Stimulated activated CD4-positive, alpha-beta T cell treated with anti-CD3 and anti-CD28 coated beads, Interleukin-1b, Interleukin-23, amount 100 ng/mL, for 1 hour (primary cell): ENCODE measurements at places on chromosomes 3 and 15.

- DNase-seq = peak; percentile 20
These were observed 10.2 kb downstream of the SNRK start for GRCh38 chr3:43296565-43296964.

DNA sequence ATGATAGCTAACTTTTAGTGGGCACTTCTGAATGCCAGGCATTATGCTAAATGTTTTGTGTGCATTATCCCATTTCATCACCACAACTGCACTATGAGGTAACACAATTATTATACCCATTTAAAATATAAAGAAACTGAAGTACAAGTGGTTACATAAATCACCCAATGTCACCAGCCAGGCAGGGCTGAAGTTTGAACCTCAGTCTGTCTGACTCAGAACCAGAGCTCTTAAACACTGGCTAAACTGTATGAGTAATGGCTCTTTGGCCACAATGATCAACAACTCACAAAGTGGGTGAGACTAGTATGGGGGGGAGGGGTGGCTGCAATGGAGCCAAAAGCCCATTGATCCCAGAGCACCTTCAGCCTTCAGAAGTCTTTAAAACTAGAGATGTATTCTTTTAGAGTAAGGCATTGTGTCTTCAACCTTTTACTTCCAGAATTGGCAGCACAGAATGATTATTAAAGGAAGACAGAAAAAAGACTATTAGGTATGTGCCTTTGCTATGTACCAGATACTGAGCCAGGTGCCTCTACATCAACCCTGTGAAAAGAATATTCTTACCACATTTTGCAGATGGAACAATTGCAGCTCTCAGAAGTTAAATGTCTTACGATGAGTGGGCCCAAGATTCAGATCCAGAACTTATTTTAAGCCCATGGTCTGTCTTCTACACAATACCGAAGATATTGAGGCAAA lies 166.9 kb downstream of the UACA start:
- no peak for DNase-seq

GRCh38 chr3:52243791-52244628 lies 1.5 kb upstream of the PPM1M start:
- DNase-seq = no peak

DNA sequence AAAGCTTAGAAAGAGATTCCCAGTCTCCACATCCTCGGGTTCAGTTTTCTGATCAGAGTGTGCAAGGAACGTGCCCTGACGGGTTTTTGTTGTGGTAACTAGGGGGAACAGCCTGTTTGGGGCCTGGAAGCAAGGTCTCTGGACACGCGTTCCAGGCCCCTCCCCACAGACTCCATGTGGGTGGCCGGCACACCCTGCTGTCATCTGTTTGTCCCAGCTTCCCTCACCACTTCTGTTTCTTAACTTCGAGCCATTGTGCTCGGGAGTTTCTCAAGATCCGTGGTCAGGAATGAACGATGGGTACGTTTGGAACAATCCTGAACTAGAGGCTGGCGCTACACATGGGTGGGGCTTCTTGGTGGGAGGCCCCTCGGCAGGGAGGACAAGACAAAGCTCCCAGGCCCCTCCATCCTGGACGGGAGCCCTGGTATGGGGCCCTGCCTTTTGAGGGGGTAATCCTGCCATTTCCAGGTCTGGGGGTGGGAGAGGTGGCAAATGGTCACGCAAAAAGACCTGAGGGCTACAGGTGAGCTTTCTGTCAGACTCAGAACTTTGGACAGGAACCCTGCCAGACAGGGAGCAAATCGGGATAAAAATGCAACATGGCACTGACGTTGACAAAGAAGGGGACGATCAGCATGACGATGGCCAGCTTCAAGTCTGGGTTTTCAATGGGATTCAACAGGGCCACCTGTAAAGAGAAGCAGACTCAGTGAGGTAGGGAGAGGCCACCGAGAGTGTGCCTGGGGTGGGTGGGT lies 8.5 kb upstream of the MUSTN1 start:
- no peak for DNase-seq
